ENCODE measurements at places on chromosomes 16 and 17. TPM values are rescaled to one million over a fixed set of nuclear protein-coding genes. Genes with fewer than 3 reads are reported as not detected.

The KIF22 gene
- total RNA-seq: 192 TPM

The FSCN2 gene
- total RNA-seq: 0.43 TPM

The SYT17 gene
- total RNA-seq: not detected

The CDH16 gene
- total RNA-seq: not detected

The ZNF423 gene
- not detected for total RNA-seq

The TLCD3B gene
- 6.9 TPM for total RNA-seq

The ATXN1L gene
- total RNA-seq: 23.6 TPM

The TP53TG3C gene
- not detected for total RNA-seq

The EIF1 gene
- total RNA-seq: 933 TPM

The BMERB1 gene
- 6.4 TPM for total RNA-seq

The ABCC11 gene
- 0.23 TPM for total RNA-seq

The UTS2R gene
- not detected for total RNA-seq

The NLRP1 gene
- 104 TPM for total RNA-seq

The CACNG4 gene
- total RNA-seq: not detected

The GFAP gene
- not detected for total RNA-seq

The HIGD1B gene
- total RNA-seq: not detected

The KRTAP3-2 gene
- total RNA-seq: not detected

The RUNDC3A gene
- not detected for total RNA-seq

The SMIM36 gene
- total RNA-seq: not detected

The DNAAF8 gene
- not detected for total RNA-seq

The VTN gene
- total RNA-seq: not detected

The ICAM2 gene
- total RNA-seq: 118 TPM

The VMO1 gene
- total RNA-seq: 0.40 TPM

The DRG2 gene
- total RNA-seq: 46.5 TPM

The CD300E gene
- not detected for total RNA-seq

The PLEKHM1 gene
- 63.5 TPM for total RNA-seq

All from activated CD4-positive, alpha-beta memory T cell treated with anti-CD3 and anti-CD28 coated beads, Interleukin-2, amount 10 ng/mL, durations not matched to agents 7 days and 5 days (primary cell).